ENCODE measurements at places on chromosomes 5 and 9.

DNA sequence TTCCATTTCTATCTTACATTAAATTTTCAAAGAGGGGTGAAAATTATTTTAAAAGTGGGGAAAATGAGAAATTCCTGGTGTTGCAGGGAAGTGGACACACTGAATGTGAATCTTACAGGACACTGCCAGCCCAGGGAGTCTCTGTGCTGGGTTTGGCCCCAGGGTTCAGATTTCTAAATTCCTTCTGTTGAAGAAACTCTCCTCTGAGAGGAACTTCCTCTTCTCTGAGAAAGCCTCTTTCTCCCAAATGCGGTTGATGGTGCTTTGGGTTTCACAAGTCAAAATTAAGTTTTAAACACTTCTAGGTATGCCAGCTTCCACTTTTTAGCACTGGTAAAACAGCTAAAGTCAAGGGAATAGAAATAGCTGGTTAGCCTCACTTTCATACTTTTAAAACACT, 317.9 kb upstream of the ITGA1 start:
- no peak for DNase-seq

- DNase-seq = no peak
These were observed 65.5 kb upstream of the TNC start for GRCh38 chr9:115183436-115183835.

DNA sequence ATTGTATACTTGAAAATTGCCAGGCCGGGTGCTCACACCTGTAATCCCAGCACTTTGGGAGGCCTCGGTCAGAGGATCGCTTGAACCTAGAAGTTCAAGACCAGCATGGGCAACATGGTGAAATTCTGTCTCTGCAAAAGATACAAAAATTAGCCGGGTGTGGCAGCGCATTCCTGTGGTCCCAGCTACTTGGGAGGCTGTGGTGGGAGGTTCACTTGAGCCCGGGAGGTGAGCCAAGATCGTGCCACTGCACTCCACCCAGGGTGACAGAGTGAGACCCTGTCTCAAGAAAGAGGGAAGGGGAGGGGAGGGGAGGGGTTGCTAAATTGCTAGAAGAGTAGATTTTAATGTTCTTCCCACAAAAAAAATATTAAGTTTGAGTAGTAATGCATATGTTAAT, 53.2 kb downstream of the FNBP1 start:
- DNase-seq = no peak

- no peak for DNase-seq
These were observed 898 bp downstream of the CAMSAP1 start for GRCh38 chr9:135906291-135907005.

DNA sequence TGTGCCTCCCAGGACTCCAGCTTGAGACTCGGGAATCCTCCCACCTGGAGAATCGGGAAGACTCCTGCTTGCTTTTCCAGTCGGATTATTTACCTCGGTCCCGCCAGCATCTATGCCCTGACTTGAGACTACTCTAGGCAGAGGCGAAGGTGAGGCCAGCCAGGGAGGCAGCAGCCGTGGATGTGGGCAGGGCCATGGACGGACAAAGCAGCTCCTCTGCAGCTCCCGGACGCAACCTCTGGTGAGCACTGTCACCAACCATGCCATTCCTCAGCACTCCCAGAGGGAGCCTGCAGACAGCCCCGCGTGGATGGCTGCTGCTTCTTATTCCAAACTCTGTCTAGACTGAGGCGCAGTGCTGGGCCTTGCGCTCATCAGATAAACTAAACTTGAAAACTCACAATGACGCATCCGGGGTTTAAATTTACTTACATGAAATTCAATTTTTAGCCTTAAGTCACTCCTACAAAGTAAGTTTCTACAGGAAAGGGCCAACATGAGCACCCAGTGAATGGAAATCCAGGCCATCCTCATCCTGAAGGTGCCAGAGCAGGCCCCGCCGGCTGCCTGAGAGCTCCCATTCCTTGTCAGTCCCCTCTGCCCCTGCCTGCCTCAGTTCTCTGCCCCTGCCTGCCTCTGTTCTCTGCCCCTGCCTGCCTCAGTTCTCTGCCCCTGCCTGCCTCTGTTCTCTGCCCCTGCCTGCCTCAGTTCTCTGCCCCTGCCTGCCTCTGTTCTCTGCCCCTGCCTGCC, 17.8 kb downstream of the MED10 start:
- DNase-seq = no peak

DNA sequence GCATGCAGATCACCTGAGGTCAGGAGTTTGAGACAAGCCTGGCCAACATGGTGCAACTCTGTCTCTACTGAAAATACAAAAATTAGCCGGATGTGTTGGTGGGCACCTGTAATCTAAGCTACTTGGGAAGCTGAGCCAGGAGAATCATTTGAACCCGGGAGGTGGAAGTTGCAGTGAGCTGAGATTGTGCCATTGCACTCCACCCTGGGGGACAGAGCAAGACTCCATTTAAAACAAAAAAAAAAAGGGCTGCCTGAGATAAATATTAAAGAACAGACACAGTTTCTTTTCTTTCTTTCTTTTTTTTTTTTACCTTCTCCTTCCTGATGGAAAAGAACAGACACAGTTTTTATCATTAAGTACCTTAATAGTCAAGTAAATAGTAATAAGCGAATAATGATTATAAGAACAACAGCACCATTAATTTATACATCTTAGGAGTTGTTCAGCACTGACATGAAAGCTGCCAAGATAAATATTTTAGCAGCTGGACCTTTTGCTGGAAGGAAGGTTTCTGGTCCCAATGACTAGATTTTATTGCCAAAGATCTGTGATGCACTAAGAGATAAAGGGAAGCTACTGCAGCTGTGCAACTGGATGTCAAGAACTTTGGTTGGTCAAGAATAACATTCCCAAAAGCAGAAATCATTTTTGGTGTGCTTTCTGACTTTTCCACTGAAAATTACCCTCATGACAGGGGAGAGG, 7.0 kb downstream of the CENPP start:
- DNase-seq = no peak

DNA sequence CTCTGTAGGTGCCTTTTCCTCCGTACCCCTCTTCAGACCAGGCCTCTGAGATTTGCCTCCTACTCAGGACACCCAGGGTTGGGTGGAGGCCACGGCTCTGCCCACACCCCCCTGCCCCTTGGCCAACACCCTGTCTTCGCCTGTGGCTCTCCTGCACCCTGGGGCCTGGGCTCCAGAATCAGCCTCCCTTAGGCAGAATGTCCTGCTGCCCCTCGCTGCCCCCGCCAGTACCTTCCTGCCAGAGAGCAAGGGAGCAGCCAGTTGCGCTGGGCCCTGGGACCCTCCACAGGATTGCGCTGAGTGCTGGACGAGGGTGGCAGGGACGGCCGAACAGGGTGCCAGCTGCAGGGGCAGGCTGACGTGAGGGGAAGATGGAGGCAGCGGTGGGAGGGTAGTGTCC, 53.5 kb downstream of the COL5A1 start:
- no peak for DNase-seq

- no peak for DNase-seq
These were observed 255.2 kb downstream of the PDZD2 start for GRCh38 chr5:31894141-31894540.

DNA sequence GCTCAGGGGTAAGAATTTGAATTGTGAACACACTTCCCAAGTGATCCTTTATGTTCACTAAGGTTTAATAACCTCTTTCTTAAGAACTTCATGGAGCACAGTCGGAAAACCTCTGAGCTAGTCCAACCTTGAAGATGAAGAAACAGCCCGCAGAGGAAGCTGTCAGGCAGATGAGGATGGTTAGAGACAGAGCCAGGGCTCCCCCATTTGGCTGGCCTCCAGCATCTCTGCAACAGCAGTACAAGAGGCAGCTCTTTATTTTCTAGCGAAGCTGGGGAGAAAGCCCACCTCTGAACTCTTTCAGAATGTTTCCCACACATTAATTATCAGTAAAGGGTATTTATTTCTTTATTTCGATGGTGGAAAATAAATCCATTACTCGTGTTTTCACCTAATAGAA, 350.8 kb downstream of the DMRT2 start:
- no peak for DNase-seq

DNA sequence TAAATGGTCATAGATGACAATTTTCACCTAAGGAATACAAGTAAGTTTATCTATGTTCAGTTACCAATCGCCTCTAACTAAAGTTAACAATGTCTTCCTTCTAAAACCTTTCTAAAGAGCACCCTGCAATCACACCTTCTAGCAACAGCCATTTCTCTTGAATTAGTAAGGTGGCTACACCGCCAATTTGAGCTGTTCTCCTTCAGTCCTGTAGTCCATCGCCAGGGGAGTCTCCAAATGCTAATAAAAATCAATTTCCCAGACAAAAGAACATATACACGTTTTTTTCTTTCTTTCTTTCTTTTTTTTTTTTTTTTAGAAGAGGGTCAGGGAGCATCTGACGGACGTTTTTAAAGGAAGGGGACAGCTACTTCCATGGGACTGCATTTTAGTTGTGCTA, 729 bp upstream of the RORB start:
- no peak for DNase-seq

DNA sequence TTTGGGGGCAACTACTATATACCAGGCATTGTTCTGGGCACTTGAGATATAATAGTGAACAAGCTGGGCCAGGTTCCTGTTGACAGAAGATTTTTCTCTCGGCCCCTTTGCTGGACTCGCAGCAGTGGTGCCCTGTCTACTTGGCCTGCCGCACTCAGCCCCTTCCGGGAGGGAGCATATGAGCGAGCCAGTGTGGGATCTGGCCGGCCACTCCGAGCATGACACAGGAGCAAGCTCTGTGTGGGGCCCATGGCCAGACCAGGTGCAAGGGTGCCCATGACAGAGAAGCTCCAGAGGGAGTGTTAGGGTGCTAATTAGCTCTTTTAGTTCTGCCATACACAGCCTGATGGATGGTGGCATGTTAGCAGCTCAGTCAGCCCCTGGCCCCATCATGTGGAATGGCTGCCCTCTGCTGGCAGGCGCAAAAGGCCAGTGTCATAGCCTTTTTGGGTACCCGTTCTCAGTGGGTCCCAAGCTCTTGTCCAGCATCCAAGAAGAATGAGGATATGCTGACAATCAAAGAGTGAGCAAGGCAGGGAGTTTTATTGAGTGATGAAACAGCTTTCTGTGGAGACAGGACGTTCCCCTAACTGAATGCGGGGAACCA, 9.3 kb upstream of the KIF4B start:
- no peak for DNase-seq

GRCh38 chr9:133484671-133485437, 6.0 kb upstream of the SLC2A6 start:
- DNase-seq = no peak

GRCh38 chr9:125829743-125830142, 82.6 kb downstream of the PBX3 start:
- DNase-seq = peak; percentile 25

GRCh38 chr5:32707418-32707997, 3.6 kb upstream of the NPR3 start:
- DNase-seq = no peak

GRCh38 chr9:124436320-124436719, 13.9 kb upstream of the ADGRD2 start:
- no peak for DNase-seq

GRCh38 chr5:43839218-43839617, 236.2 kb downstream of the NNT start:
- DNase-seq = no peak

DNA sequence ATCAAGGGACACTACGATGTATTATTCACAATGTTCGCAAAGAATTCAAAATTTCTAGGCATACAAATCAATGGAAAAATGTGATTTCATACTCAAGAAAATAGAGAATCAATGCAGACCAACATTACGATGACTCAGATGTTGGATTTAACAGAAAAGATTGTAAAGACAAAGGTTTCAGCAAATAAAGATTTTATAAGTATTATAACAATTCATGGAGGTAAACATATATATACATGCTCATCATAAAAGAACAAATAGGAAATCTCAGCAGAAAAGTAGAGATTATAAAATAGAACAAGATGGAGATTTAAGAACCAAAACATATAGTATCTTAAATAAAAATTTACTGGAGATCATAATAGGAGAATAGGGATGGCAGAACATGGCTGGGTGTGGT, 93.4 kb upstream of the JAK2 start:
- DNase-seq = no peak

DNA sequence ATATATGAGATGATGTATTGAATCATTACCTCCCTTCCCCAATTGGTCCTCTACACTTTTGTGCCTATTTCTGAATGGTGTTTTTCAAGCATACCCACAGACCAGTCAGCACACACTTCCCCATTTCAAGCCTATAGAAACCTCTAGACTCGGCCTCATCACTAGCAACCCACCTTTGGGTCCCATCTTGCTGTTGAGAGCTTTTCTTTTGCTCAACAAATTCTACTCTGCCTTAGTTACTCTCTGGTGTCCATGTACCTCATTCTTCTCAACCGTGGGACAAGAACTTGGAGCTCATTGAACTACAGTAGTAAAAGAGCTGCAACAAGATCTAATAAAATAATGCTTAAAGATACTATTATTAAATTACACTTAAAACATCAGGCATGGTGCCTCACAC, 49.0 kb upstream of the KDM4C start:
- DNase-seq = no peak

- no peak for DNase-seq
These were observed 94.9 kb downstream of the DENND1A start for GRCh38 chr9:123834889-123835562.

DNA sequence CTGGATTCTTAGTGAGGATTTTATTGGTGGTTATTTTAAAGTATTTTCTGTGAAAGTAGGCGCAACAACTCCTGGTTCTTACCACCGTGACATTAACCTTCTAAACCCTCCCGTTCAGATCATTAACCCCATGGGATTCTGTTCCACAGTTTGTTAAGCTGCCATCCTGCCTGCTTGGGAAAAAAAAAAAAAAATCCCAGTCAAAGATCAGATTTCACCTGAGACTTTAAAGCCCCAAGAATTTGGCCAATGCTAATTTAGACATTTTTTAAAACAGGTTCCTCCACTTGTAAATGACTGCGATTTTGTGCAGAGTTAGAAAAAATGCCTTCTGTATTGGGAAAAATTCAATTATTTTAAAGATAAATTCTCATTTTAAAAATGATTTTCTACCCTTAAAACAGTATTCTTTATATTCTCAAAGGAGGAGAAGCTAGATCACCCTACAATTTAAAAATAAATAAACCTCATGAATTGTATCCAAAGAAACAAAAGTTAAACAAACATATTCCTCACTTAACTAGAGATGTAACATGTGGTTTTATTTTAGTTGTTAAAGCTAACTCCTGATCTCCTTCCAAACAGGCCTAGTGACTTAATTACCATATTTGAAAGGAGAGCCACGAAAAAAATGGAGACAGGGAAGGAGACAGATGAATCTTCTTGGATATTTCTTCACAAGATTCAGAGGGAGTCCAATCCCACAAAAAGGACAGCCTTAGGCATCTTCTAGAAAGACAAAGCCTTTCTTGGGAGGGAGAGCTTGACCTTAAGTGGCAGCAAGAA, 93.1 kb upstream of the IFNK start:
- DNase-seq = no peak

DNA sequence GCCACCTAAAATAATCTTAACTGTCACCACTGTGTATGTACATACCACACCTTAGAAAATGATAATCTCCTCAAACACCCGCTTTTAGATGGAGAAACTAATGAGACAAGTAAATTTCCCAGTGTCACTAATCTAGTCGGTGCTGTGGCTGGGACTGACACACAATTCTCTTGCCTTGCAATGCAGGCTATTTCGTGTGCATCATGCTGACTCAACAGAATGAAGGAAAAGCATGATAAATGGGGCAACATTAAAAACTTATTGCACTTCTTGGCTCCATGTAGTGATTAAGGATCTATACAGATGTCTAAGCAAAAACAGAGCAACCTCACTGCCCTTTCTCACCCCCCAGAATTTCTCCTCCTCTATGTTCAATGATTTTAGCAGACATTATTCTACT, 677.9 kb downstream of the DTWD2 start:
- DNase-seq = no peak
